GM13977 (cell line): ENCODE measurements at places on chromosomes 1 and 21.

- DNase-seq, result no peak
Measured at GRCh38 chr1:224245188-224245587, 62.1 kb downstream of the DEGS1 start.

GRCh38 chr1:34199927-34200326, 23.2 kb downstream of the C1orf94 start:
- DNase-seq, result no peak

- DNase-seq, result no peak
Measured at GRCh38 chr21:29991624-29992023, 51.8 kb upstream of the GRIK1 start.

DNA sequence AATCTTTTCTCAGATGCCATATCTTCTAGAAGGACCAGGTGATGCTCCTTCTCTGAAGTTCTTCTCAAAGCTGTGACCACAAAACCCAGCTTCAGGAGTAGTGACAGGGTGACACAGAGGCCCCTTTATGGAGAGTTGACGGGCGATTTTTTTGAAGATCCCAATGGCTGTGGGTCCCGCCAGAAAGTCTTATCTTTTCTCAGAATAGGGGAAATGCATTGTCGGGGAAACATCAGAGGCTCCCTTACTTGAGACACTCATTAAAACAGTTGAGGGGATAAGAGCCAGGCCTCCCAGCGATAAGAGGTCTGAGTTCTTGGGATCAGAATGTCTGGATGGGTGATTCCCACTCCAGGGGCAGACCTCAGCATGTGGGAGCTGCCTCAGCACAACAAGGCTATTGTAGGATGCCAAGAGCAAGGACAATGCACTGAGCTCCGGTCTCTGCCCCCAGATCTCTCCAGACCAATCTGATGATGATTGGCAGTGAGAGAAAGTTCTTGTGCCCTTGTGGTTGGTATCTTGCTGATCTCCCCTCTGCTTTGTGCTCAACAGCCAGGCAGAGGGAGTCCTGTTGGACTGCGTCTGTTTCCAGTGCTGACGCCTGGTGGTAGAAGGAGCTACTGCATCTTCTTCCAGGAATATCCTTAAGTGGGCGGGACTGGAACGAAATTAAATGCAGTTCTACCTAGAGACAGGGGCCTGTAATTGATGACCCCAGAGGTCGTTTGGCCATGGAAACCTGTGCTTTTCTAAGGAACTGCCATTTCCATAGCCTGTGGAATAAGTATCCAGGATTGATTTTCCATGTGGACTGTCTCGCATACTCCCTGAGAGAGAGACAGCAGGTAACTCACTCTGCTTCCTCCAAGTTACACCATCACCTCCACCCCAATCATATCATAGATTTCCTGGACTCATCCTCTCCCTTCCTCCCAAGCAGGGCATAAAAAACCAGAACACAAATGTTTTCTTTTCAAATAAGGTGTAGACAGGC, 6.8 kb upstream of the ACKR1 start:
- DNase-seq, result peak; percentile 59

DNA sequence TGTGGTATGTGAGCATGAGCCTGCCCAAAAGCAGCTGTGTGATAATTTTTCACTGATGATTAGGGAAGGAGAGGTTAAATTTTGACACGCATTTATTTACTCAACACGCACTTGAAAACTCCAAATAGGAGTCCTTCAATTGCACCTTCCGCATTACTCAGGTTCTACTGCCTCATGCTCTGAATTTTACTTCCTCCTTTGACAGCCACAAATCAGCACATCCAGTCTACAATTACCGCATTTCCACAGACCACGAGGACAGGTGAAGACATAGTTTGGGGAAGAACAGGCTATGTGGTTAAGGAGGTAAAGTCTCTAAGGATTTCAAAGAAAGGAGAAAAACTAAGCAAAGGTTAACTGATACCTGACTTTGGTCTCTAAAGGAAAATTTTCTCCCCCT, 2.6 kb downstream of the CAPN8 start:
- DNase-seq, result no peak

GRCh38 chr1:199706826-199707606, 320.5 kb upstream of the NR5A2 start:
- no peak for DNase-seq

- DNase-seq, result no peak
Measured at GRCh38 chr1:118698911-118699310, 289.2 kb downstream of the TBX15 start.

- no peak for DNase-seq
Measured at GRCh38 chr1:7553042-7553690, 217.9 kb upstream of the VAMP3 start.

DNA sequence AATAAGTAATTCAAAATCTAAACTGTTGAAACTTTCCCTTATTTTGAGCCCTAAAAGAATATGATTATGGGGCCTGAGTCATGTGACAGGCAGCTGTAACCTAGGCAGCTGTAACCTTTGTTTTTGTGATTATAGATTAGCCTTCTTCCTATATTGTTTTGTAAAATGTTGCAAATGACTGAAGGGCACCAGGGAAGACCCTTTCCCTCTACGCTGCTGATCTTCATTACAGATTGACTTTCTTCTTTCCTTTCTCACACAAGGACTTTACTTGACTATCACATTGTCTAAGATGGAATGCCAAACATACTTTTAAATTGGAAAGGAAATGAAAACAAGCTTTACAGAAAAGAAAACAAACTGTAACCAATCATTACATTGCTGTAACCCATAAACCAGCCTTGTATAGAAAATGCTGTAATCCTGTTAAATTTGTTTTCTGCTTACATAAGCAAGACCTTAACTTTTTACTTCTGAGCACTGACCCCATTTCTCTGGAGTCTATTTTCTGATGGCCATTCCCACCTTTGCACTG, 242.2 kb downstream of the RGS7 start:
- no peak for DNase-seq

GRCh38 chr1:9249534-9250410, 15.2 kb downstream of the H6PD start:
- DNase-seq, result peak; percentile 66

DNA sequence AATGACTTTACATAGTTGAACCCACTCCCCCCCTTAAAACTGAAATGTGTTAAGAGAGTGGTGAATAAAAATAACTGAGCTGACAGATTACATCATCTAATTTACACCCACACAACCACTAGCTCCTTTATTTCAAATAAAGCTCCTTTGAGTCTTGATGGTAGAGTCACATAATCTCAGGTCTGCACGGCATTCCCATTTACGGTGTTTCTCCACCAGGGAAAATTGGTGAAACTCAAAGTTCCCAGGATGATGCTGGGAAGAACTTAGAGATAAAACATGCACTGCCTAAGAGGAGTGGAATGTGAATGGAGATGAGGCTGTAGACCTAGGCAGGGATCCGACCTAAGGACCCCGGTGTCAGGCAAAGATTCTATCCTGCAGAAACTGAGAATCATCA, 727.8 kb upstream of the ADAMTS5 start:
- no peak for DNase-seq

DNA sequence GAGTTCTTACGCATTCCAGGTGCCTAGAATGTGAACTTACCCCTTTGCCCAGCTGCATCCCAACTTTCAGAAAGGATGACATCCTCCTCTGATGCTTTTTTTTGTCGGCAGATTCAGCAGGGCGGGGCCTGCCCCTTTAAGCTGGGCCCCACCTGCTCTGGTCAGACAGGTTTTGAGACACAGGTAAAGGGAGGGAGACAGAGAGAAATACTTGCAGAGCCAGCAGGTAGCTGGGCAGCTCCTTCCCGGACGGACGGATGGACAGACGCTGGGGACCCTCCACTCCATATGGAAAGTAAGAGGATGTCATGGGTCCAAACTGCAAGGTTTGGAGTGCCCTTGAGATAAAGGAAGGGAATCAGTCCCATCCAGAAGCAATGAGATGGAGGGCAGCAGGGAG, at the start of gene TMEM79:
TSS of gene TMEM79 (plus strand) at position 214 of the 400 bp plus-strand sequence. CDS start 902 bp downstream, outside the sequence.
- DNase-seq, result no peak

GRCh38 chr1:69569175-69569541, 1.4 kb downstream of the LRRC7 start:
- no peak for DNase-seq

DNA sequence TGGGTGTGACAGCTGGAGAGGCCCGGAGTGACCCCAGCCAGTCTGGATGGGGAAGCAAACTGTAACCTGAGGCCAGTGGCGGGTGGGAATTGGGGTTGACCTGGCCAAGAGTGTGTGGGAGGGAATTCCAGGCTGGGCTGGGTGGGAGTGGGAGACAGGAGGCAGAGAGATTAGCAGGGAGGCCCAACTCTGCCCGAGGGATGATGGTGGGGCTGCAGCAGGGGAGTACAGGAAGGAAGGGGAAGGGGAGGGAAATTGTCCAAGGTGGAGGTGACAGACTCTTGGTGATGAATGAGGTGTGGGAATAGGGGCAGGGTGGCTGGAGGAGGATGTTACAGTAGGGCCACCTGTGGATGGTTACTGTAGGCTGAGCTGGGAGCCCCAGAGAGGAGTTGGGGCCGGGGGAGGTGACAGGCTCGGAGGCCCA, 40.4 kb downstream of the HUNK start:
- DNase-seq, result no peak

DNA sequence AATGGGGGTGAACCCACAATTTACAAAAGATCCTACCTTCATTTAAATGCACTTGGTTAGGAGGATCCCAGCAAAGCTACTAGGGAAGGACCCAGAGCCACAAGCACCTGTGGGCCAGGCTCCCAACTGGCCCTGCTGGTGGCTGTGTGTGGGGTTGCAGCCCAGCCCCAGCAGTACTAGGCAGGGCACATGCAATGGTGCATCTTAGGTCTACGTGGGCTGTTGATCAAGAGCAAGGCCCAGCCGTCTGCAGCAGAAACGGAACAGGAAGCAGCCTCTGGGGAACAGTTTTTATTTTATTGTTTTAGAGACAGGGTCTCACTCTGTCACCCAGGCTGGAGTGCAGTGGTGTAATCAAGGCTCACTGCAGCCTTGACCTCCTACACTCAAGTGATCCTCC, 134.1 kb upstream of the RAB4A start:
- no peak for DNase-seq

DNA sequence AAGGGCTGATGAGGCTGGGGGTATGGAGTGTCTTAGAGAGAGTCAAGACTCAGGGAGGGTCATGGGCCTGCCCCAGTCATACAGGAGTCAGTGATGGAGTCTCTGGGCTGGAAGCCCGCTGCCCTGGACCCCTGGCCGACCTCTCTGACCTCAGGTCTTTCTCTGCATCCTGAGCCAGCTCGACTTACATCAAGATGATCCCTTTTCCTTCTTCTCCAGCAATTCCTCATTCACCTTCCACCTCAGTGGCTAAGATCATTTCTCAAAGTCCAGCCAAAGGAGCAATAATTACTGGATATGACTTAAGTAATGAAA, 308.6 kb downstream of the MATN1 start:
- DNase-seq, result no peak

GRCh38 chr1:44588551-44589210, 85.6 kb downstream of the TMEM53 start:
- DNase-seq, result no peak

DNA sequence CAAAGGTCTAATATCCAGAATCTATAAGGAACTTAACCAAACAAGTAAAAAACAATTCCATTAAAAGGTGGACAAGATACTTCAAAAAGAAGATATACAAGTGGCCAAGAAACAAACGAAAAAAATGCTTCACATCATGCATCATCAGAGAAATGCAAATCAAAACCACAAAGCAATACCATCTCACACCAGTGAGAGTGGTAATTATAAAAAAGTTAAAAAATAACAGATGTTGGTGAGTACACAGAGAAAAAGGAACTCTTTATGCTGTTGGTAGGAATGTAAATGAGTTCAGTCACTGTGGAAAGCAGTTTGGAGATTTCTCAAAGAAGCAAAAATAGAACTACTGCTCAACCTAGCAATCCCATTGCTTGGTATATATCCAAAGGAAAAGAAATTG, 218.6 kb downstream of the SLC44A5 start:
- no peak for DNase-seq

DNA sequence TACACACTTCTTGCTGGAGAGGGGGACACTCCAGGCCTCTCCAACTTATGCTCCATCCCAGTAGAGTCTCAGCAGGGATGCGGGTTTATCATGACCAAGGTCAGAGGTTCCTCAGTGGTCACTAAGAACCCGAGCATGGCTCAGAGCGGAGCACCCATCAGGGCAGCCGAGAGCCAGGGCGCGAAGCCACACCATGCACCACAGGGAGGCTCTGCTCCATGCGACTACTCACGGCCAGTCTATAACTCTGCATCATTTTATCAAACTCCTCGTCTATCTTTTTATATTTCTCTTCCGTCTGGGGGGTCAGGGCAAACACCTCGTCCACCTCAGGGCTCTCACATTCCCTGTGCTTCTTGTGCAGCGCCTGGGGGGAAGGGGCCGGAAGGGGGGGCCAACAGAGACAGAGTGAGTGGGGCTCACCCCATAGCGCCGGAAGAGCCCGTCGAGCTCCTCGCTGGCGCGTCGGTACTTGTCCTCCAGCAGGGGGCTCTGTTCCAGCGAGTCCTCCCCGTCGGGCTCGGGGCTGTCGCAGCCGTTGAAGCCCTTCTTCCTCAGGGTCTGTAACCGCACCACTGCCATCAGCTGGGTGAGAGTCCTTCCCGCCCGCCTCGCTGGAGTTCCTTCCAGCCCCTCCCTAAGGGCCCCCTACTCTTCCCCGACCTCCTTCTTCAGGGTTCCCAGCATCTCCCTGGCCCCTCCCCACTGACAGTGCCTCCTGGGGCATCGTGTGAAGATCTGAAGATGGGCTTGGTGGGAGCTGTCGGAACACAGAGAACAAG, 20.0 kb downstream of the MEF2D start:
- DNase-seq, result peak; percentile 84

DNA sequence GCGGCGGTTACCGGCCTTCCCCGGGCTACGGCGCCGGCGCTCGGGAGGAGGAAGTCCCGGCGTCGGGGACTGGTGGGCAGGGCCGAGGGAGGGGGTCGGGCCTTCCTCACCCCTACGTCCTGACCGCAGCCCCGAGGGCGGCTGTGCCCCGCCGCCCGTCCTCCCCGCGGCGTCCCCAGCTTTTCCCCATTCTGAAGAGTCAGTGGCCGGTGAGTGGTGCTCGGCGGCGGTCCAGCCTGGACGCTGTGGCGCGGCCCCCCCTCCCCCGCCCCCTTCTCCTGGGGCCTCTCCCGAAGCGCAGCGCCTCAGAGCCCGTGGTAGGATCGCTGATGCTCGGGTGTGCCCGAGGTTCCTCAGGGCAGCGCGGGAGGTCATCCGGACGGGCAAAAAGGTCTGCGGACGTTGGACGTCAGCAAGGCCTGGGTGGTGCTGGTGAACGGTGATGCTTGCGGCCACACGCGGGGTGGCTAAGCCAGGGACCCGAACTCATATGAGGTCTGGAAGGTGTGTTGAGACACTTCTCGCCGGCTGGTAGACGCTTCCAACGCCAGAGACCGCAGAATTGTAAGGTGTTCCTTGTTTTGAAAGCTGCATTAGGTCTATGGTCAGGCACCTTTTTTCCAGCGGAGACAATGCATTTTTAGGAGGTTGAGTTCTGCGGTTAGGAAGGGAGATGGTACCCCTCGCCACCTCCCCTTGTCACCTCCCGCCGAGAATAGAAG, 725 bp downstream of the SLC25A33 start:
- peak; percentile 81 for DNase-seq
